ENCODE measurements at places on chromosomes 4 and X.
A peak's percentile ranks its signal among the peaks of the same experiment; 100 is the strongest.

DNA sequence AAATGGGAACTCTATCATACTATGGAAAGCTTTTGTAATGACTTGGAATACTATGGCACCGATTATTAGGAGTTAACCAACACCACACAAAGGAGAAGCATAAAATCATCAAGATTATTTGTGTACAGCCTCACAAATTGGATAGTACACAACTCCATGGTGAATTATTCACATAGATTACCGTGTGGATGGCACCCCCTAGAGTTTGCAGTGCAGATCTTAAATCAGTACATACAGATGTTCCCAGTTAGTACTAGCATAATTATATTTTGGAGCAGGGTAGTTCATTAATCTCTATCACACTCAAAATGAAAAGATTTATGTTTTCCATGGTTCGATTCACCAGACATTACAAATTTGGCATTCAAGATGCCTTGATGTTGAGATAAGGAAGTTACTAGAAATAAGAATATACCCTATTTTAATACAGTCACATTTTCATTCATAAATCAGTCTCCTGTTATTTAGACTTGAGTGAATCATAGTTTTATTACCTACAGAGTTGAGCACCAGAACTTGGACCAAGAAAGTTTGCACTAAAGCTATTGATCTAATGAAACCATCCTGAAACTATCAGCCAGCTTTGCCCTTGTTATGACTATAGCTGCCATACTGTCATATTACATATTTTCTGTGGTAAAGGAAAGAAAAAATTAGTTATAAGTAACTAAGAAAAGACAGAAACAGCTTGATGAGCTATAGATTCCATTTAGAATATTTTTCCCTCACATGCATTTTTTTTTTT, 531.8 kb downstream of the GLUD2 start:
- no peak for DNase-seq

DNA sequence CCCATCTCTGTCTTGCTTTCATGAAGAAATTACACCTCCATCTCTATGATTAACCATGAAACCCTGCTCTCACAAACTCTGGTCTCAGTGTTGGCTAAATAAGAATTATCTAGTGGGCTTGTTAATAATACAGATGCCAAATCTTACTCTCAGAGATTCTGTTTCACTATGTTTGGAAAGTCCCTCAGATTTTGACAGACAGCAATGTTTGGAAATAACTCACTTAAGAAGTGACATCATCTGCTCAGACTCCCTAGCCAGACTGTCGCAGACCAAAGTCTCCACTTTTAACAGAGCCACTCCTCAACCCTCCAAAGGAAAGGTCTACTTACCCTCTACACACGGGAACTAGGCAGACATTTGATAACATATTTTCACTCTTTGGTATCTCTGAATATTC, 328.5 kb upstream of the FGF16 start:
- no peak for DNase-seq

- DNase-seq = no peak
Measured at GRCh38 chrX:41542135-41542534, 95.0 kb downstream of the NYX start.

DNA sequence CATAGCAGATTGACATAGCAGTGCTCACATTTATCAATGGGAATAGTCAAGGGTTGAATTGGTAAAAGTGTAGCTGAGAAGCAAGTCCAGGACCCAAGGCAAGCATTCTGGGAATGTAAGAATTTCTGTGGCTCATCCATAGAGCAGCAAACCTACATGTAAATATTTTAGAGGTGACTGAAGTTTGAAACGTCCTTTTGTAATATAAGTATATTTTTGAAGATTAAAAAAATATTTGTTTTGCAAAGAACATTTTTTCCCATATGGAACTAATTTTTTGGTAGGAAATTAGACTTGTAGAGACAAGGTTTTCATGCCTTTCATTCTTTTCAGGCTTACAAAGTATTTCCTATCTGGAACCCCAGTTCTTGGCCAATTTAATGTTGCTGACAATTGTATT, 104.0 kb downstream of the TEX13A start:
- no peak for DNase-seq

DNA sequence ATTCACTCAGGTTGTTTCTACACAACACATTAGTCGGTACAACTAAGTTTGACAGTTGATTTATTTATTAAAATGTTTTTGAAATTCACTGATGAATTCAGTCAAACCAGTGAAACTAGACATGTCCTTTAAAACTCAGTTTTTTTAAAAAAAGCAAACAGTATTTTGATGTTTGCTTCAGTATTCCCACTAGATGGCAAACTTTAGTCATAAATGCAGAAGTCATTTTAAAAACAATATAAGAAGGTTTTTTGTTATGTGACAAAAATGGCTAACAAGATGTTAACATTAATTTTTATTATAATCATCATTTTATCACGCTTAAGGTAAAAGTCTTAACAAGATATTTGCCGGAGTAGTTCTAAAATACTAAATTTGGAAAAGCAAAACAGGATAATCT, 1337.8 kb upstream of the DIAPH2 start:
- no peak for DNase-seq

- no peak for DNase-seq
Measured at GRCh38 chr4:154577324-154577723, 13.2 kb downstream of the FGA start.

DNA sequence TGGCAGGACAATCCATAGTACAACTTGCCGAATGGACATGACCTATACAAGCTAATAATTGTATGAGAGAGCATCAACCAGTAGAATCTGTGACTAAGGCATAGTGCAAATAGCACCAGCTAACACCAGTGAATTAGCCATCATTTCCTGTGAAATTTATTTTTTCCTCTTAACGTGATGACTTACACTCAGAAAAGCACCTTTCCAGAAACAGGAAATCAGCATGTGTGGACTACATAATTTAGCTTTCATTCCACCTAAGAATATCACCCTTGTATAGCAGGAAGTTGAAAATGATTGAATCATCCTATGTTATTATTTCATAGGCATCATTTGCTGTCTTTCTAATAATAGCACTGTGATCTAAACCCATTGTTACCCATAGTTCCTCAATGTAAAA, 1393.4 kb upstream of the PCDH7 start:
- no peak for DNase-seq

DNA sequence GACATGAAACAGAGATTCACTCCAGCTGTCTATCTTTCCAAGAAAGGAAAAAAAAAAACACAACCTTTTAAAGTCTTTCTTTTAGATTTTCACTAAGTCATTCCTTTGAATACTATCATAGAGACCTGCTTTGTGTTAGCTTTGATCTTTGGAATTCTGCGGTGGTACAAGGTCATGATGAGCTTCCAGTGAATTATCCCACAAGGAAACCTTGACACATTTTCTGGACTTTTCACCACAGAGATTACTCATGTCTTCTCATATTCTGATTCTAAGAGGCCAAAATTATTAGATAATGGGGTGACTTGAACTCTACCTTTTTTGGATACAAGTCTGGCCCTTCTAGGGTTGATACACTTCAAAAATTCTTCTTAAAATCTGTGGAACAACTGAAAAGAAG, 201.6 kb downstream of the PACRGL start:
- DNase-seq = no peak

GRCh38 chr4:180060159-180060889, 2182.9 kb upstream of the TENM3 start:
- DNase-seq = no peak

DNA sequence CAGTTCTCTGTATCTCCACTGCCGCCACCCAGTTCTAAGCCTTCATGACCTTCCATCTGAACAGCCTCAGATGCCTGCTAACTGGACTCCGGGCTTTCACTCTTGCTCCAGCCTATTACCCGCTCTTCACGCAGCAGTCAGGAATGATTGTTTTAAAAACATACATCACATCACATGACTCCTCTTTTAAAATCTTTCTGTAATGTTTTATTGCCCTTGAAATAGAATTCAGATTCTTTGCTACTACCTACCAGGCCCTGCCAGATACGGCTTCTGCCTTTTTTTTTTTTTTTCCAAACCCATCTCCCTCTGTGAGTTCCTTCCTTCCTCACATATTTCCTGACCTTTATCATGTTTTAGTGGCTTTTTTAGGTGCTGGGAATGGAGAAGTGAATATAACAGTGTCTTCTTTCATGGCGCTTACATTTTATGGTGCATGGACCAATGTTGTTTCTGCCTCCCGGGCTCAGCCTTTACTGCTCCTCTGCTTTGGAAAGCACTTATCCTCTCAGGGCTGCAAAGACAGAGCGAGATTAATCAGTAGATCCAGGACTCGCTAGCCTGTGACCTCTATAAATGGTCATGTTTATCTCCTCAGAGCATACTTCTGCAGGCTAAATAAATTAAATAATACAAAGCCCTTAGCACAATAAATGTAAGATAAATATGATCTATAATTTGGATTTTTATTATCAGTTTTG, 58.0 kb downstream of the FBXO8 start:
- no peak for DNase-seq

GRCh38 chr4:98491899-98492559, 166.4 kb downstream of the TSPAN5 start:
- no peak for DNase-seq

GRCh38 chrX:73851014-73852009, 288.3 kb downstream of the CHIC1 start:
- DNase-seq = peak; percentile 46

GRCh38 chrX:17621566-17622270, 115.6 kb upstream of the SCML1 start:
- DNase-seq = no peak

- DNase-seq = no peak
Measured at GRCh38 chr4:55396308-55397125, 760 bp downstream of the TMEM165 start.

- no peak for DNase-seq
Measured at GRCh38 chr4:56535915-56536314, 30.3 kb downstream of the ARL9 start.

DNA sequence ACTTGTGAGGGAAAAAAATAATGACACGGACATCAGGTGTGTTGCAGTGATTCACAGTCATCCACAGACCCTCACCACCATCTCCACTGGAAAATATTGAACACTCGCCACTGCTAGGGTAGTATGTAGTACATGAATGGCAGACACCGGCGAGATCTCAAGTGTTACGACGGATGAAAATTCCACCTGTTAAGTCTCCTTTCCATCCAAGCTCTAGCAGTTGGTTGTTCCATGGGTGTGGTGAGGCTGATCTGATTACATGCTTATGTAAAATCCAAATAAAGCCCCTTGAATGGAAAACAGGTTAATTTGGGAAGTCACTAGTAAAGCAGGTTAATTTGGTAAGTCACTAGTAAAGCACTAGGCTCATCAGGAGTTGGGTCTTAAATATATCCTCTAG, 1.1 kb upstream of the ARMCX4 start:
- DNase-seq = no peak

DNA sequence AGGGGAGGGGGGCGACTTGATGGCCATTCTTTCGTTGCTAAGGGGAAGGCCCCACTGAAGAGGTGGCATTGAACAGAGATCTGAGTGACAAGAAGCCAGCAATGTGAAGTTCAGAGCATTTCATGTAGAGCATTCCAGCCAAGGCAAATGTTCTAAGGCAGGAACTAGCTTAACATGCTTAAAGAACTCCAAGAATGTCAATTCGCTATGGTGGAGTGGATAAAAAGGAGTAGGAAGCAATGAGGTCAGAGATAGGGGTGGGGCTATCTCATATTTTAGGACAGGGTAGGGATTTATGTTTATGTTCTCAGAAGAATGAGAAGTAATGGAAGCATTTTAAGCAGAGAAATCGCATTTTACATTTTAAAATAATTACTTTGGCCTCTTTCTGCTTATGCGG, 130.9 kb downstream of the TTC29 start:
- no peak for DNase-seq

GRCh38 chr4:21451032-21451431, 497.5 kb downstream of the KCNIP4 start:
- no peak for DNase-seq

- no peak for DNase-seq
Measured at GRCh38 chr4:22493523-22493922, 22.3 kb downstream of the ADGRA3 start.

GRCh38 chr4:51885363-51885762, 42.4 kb downstream of the DCUN1D4 start:
- DNase-seq = no peak

- DNase-seq = no peak
Measured at GRCh38 chrX:65750674-65751469, 83.4 kb downstream of the MSN start.

GRCh38 chr4:25743971-25744370, 88.3 kb downstream of the SLC34A2 start:
- no peak for DNase-seq

DNA sequence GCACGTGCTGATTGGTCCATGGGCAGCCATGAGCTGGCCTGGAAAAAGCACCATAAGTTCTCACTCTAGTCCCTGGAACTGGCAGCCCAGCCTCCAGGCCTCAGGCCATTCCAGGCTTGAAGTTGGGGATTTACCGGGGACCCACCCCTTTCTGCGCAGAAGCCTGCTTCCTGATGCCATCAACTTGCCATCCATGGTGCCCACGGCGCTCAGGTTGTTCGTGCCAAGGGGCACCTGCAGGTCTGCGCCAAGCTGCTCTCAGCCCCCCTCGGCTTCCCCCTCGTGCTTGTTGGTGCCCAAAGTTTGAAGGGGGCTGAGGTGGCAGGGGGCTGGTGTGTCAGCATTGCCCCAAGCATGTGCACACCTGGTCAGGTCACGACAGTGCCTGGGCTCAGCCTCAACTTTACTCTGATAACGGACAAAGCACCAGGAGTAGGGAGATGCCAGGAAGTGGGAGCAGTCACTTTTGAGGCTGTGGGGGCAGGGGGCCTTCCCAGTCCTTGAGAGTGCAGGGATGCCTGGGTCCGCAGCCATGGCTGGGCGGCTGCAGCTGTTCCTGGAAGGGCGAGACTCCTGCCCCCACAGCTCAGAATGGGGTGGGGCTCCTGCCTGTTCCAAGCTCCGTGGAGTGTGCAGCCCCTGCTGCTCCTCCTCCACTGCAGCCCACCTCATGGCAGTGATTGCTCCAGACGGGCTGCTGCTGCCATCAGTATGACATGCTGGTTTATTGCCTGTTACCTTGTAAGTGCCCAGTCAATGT, 24.9 kb downstream of the DCUN1D4 start:
- no peak for DNase-seq

DNA sequence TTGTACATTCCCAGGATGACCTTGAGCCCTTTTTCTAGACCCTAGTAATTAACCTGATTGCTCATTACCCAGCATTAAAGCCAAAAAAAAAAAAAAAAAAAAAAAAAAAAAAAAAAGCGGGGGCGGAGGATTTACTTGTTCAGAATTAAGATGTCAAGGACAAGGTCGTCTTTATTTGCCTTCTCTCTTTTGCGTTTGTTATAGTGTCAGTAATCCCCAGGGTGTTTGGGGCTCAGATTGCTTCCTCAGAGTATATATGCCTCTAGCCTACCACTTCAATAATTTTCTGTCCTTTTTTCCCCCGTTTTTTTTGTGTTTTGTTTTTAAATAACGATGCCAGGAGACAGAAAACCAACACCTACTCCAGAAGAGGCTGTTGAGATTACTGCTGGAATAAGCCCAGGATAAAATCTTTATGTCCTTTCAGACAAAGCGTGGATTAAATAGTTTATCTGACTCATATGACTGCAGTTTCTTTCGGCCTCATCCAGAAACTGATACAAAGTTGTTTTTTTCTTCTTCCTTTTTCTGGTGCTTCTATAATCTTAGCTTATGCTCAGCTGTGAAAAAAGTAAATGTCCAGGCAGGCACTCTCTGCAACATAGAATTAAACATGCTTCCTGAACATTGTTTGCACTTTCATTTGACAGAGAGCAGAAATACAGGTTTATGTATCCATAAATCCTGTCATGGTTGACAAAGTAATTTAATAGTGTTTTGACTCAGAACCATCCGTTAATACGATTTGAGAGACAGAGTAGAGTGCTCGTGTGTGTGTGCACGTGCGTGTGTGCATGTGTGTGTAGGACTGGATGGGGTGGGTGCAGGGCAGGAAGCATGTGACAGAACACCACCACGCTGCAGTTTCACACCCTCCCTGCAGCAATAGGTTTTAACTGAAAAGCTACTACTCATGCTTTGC, 138.6 kb downstream of the AFF1 start:
- no peak for DNase-seq
